LHCN-M2 (cell line): ENCODE measurements at places on chromosomes 16 and 17. TPM values are rescaled to one million over a fixed set of nuclear protein-coding genes. Genes with fewer than 3 reads are reported as not detected.

DNA sequence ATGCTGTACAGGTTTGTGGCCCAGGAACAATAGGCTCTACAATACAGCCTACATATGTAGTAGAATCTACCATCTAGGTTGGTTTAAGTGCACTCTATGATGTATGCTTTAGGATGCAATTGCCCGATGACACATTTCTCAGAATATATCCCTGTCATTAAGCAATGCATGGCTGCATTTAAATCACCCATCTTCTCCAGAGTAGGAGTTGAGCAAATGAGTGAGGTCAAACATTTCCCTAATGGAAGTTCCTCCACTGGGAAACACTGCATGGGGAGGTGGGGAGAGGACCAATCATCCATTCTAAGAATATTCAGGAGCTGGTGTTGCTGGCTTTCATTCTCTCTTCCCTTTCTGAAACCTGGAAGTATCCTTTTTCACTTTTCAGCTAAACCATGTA is 2.0 kb upstream of the PCTP start:
- DNase-seq = no peak

DNA sequence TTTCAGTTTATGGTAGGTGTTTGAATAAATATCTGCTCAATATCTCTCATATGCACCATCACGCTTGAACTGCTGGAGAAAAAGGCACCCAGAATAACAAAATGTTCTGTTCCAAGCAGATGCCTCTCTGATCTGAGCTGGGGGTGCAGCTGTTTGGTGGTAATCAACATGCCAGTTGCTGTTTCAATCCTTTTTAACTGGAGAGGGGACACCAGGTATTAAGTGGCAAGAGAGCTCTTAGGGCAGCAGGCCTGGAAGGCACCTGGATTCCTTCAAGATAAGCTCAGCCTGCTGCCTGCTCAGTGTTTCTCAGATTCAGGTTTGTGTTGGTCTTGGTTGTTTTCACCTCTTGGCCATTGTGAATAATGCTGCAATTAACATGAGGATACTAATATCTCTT is 27.2 kb upstream of the VAT1L start:
- DNase-seq = no peak

DNA sequence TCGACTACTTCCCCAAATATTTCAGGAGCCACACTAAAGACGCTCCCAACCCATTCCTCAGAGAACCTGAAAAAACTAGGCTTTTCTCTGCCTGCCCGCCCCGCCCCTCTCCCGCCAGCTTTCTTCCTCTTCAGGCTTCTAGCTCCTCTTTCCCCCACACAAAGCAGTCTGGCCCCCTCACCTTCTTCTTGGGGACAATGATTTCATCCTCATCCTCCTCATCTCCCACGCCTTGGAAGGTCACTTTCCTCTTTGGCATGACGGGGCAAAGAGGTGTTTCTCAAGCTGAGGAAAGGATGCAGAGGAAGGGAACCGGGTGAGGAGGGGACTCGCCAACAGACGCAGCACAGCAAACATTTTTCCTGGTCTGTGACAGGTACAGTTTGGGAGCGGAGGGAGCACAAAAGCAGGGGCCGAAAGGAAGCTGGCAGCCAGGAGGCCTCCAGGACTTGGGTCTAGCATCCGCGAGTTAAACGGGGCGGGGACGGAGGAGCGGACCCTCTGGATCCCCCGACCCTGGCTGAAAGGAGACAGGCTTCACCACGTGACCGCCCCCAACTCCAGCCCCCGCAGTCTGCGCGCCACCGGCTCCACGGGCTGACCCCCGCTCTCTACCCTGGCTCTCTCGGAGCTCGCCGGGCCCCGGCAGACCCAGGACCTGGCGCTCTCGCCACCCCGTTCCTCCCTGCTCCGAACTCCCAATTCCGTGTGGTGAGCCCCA is 525 bp downstream of the CD2BP2 start:
- no peak for DNase-seq

PABPN1L gene
- total RNA-seq = not detected in 2 replicates

DNA sequence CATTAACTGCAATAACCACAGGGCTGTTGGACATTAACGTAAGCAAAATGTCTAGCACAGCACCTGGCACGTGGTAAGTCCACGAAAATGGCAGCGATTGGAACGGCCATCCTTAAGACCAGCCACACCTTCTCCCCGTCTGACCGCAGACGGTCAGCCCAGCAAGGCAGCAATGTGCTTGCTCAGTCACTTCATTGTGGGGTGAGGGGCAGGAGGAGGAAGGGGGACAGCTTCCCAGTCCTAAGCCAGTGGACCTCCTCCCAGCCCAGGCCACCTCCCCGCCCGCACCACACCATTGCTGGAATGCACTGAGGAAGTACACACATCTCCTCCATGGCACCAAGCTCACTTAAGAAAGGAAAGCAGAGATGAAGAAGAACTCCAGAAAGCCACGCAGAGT is 8.6 kb upstream of the MYLK3 start:
- DNase-seq = no peak

MPP2 gene
- total RNA-seq = 3.4 and 11.3 TPM in 2 replicates

DNA sequence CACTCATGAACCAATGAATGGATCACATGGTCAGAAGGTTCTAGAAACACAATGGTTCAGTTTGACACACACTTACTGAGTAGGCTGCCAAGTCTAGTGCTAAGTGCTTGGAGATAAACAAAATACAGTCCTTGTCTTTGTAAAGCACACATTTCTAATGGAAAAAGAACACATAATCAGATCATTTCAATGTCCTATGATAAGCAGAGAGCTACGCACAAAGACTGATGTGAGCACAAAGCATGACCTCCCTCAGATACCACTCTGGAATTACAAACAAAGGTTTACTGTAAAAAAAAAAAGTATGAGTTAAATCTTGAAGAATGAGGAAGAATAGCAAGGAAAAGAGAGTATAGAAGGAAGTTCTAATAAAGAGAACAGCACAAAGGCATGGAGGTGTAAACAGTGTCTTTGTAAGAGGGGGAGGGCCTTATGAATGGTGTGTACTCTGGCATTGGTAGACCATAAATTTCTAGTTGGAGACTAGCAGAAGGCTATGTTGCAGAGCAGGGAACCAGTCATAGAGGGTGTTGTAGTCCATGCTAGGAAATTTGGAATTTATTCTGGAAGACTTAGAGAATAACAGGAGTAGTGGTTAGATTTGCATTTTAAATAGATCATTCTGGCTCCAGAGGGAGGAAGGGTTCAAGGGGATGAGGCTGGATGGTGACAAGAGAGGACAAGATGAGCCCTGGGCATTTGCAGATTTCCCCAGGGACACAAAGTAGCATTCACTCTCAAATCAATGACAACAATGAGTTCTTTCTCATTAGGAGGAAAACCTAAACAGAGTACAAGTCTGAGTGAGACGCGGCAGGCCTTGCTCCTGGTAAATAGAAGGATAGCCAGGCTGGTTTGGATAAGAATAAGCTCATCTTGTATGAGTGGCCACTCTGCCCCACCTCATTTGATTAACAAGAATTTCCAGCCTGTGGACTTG is 468.0 kb downstream of the TOX3 start:
- no peak for DNase-seq

CCL1 gene
- total RNA-seq = not detected in 2 replicates

DNA sequence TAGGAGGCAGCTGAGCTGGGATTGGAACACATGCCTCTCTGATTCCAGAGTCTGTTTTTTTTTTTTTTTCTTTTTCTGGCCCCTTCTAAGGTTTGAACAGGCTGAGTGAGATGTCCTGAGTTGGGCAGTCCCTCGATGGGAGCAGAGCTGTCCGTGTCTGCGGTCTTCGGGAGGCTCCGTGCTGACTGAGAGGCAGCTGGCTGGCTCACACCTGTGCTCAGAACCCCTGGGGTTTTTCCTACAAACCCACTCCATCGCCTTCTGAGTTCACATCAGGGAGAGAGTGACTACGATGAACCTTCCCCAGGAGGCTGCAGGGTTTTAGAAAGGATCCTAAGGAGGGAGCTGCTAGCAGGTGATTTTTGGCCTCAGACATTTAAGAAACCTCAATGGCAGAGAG is 92.5 kb downstream of the IRF8 start:
- DNase-seq = no peak

DNA sequence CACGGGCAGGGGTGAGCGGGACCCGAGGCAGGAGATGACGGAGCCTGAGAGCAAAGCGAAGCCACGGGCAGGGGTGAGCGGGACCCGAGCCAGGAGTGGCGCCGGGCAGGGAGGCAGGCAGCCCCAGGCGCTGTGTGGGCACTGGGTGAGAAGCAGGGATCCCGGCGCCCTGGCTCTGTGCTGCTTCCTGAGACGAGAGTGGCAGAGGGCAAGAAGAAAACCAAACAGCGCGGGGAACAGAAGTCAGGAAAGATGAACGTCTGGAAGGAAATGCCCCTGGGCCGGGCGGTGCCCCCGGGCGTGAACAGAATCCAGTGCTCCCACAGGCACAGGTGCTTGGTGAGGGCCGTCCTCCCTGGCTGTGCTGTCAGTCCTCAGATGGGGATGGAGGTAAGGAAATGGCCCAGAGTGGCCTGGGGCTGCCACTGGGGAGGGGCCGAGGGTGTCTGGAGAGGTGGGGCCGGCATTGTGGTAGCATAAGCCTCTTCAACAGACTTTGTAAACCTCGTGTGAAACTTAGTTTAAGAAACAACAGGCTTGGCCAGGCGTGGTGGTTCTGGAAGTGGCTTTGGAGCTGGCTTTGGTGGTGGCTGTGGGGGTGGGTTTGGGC is 9.8 kb downstream of the ASPSCR1 start:
- DNase-seq = no peak

DNA sequence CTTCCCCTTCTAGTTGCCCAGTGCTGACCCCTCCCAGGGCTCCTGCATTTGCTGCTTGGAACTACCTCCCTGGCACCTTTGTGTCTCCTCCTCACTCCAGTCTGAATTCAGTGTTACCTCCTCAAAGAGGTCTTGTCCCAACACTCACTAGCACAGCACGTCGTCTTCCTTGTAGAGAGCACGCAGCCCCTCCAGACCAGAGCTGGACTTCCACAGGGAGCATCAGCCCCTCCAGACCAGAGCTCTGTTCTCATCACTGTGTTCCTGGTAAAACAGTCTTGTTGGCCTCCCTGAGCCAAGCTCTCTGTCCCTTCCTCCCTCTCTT is 27.8 kb upstream of the MGAT5B start:
- no peak for DNase-seq

DNA sequence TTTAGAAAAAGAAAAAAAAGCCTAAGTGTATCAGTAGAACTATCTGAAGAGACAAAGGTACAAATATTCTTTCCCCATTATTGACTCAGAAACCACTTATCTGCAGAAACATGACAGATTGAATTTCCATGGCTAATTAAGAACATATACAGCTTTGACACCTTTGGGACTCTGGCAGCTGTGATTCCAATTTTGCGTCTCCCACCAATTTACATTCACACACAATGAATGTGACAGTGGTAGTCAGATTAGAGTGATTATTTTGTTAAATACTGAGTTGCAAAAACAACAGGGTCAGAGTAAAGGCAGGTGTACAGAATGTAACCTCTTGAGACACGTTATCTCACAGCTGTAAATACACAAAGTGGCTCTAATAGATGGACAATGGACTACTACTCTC is 5.3 kb upstream of the PPM1D start:
- no peak for DNase-seq

SERPINF2 gene
- 0.13 and 0.40 TPM in 2 replicates for total RNA-seq

GRCh38 chr17:17351356-17351891 is 48.3 kb downstream of the NT5M start:
- peak; percentile 76 for DNase-seq

PLD6 gene
- 4.2 and 5.3 TPM in 2 replicates for total RNA-seq

GRCh38 chr17:8128125-8128784 is 4.3 kb upstream of the HES7 start:
- no peak for DNase-seq

DNA sequence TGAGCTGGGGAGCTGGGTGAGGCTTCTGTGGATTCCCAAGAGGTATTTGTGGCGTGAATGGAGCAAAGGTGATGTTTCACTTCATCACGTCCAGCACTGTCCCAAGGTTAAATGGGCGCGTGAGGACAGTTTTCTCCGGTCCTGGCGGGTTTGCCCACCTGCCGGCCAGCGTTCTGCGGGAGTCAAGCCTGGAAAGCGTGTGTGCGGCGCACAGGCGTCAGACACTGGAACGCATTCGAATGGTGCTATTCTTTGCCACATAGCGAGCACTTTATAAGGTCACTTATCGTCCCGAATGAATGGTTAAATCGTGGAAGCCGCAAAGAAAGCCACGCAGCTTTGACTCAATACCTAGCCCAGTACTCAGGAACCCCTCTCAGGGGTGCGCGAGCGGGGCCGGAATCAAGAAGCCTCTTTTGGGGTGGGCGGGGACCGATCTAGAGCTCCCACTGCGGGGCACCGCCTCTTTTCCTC is 446 bp upstream of the PSMD11 start:
- DNase-seq = no peak

CD300LB gene
- total RNA-seq = not detected in 2 replicates
